ENCODE measurements at places on chromosomes 7 and 10.

GRCh38 chr7:27161721-27162560, 3.4 kb downstream of the HOXA9 start:
- DNase-seq: no peak

DNA sequence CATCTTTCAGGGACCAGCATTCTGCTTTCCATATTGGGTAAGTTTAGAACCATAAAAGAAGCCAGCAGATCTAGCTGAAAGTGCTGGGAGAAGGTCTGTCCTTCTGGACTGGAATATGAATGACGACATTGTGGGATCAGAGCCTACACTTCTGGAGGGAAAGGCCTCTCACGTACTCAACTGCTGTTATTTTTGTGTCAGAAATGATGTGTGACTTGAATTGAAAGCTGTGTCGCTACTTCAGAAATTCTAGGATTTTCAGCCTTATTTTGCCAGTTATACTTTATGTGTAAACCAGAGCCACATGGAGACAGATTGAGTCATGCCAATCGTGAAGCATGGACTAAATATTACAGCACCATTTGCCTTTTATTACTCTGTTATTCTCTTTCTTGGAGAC, 231.0 kb downstream of the KIAA1217 start:
- DNase-seq: no peak

- peak; percentile 24 for DNase-seq
Measured at GRCh38 chr7:43700059-43700501, 29.2 kb downstream of the COA1 start.

DNA sequence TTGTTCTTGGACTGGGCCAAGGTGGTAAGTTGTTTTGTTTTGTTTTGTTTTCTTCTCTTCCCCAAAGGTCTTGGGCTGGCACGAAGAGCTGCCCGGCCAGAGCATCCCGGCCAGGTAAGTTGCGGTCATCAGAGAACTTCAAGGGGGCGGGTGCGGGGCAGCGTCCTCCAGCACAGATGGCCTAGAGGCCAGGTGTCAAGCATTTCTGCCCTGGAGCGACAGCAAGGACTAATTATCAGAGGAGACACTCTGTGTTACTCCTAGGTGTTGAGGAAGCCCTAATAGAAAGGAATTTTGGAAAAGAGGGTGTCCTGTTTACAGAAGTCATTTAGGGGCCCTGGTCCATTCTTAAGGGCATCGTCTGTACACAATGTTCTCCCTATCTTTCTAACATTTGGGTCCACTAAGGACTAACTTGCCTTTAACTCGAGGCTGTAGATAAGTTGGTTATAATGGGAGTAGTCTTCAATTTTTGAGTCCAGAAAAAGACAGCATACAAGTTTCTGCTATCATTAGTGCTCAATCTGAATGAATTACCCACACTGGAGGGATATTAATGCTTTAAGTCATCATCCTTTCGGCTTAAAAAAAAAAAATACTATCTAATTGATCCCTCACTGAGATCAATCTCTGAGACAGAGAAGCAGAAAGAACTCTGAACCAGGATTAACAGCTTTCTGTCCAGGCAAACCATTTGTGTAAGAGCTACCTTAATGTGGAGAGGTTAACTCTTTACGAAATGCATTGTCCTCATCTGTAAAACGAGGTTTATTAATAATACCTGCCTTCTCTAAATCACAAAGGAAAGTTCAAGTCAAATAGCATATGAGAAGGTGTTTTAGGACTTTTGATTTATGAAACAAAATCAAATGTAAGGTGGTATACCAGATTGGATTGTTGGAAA, 1.5 kb downstream of the ITGB8 start:
- DNase-seq: no peak

- no peak for DNase-seq
Measured at GRCh38 chr10:116476461-116476860, 48.8 kb downstream of the PNLIPRP3 start.

DNA sequence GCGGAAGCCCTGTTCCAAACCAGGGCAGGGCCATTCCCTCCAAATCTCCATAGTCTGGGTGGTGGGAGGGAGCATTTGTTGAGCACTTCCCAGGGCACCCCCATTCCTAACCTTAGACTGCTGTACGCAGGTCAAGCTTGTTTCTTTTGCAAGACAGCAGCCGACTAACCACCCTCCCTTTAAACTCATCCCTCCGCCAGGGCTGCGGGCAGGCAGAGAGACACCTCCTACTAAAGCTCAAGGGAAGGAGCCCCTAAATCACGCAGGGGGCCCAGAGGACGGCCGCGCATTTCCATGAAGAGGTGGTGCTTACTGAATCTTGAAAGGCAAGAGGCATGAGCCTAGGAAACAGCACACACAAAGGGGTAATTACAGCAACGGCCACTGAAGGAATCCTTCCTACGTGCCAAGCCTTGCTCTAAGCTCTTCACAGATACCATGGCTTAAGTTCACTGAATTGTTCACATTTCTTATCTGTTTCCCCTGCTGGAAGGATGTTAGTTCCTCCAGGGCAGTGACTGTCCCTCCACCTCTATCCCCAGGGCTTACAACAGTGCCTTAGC, 90.0 kb downstream of the PROSER2 start:
- DNase-seq: no peak

DNA sequence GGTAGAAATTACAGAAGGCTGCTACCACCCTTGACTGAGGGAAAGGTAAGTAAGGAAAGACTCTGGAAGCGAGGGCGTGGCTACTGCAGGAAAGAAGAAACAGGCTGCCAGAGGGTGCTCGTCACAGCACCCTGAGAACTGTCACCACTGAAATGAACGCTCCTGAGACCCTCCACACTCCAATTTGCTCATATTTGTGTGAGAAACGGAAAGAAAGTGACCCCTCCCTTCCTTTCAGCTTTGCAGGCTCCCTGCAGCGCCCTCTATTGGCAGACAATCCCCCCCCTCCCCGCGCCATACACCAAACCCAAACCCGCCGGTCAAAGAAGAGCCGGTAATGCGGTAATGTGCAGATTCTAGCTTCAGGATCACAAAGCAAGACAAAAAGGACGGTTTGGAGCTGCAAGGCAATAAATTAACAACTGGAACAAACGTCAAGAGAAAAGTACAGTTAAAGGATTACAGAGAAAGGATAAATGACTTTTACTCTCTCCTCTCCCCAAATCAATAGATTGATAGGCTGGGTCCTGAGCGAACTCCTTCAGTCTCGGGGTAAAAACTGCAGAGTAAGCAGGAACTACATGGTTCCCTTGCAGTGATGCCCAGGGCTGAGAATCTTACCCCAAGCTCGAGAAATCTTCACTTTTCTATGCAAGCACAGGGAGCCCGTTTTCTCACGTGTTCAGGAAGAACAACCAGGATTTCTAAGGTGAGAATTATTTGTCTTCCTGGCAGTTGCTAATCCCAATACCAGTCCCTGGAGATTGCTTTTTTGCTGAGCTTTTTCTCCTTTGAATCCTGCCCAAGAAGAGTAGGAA, 47.6 kb downstream of the STEAP1B start:
- DNase-seq: no peak

DNA sequence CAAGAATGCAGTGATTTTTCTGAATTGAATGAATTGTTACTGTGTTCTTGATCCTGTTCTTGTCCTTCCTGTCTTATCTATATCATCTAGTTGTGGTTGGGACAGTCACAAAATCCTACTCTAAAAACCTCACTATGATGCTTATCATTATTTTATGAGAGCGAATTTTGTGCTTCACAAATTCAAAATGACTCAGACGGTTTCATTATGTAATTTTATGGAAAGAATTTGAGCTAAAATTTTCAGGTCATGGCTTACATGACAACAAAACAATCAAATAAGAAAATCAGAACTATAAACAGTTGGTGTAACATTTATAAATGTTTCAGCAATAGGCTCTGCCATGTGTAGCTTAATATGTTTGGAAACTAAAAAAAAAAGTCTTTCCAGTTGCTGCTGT, 6.9 kb downstream of the PRKAR2B start:
- no peak for DNase-seq

DNA sequence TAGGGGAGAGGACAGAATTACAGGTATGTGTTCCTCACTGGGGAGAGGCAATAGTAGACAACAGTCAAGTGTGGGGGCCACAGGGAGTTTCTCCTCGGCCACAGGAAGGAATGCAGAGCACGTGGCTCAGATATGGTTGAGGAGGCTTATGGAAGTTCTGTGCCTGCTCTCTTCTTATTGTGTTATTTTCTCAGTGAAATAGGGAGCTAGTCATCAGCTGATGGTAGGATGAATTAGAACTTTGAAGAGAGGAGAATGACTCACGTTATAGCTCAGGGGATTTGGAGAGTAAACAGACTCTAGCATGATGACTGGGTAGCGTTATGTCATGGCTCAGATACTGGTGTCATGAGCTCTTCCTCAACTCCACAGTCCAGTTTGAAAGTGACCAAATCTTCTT, 308.3 kb upstream of the IGFBP3 start:
- no peak for DNase-seq

- DNase-seq: no peak
Measured at GRCh38 chr7:111527545-111527944, 34.7 kb downstream of the IMMP2L start.

GRCh38 chr10:43686414-43686813, 37.7 kb upstream of the ZNF32 start:
- no peak for DNase-seq

DNA sequence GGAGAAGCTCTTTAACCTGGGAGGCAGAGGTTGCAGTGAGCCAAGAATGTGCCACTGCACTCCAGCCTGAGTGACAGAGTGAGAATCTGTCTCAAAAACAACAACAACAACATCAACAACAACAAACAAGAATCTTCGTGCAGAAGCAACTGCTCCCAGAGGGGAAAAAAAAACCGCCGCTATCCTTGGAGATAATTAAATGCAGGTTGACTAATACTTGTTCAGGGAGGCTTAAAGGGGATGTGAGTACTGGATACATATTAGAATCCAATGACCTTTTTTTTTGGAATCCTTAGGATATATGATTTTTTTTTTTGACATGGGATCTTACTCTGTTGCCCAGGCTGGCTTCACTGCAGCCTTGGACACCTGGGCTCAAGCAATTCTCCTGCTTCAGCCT, 89.6 kb upstream of the FAM171A1 start:
- no peak for DNase-seq

- DNase-seq: no peak
Measured at GRCh38 chr7:47313564-47313963, 268.3 kb downstream of the TNS3 start.

GRCh38 chr7:74253835-74254128, 417 bp downstream of the RFC2 start:
- no peak for DNase-seq

DNA sequence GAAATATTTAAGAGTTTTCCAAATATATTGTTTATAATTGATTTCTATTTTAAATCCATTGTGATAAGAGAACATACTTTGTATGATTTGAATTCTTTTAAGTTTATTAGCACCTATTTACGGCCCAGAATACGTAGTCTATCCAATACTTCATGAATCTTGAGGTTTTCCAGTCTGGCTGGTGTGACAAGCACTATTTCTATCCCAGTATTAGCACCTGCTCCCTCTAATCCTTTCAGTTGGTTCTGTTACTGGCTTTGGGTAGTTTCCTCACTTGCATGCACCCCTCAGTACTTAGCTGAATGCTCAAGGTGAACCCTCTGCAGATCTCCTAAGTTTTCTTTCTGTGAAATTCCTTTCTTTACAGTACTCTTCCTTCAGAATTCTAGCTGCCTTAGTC, 166.8 kb downstream of the C1GALT1 start:
- no peak for DNase-seq

DNA sequence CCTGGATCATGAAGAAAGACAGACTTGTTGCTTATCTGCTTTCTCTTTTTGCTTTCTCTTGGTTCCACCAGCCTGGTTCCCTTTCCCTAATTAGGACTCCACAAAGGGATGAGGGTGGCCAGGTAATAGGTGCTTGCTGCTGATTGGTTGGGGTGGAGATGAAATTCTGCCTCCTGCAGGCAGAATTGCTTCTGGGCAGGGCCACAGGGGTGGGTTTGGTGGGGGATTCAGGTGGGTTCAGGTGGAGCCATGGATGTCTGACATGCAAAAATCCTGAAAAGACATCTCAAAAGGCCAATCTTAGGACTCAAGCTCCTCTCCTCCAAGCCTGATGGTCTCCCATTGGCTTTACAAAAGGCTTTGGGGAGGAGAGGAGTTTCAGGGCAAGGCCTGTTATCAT, 25.4 kb upstream of the ACHE start:
- no peak for DNase-seq

DNA sequence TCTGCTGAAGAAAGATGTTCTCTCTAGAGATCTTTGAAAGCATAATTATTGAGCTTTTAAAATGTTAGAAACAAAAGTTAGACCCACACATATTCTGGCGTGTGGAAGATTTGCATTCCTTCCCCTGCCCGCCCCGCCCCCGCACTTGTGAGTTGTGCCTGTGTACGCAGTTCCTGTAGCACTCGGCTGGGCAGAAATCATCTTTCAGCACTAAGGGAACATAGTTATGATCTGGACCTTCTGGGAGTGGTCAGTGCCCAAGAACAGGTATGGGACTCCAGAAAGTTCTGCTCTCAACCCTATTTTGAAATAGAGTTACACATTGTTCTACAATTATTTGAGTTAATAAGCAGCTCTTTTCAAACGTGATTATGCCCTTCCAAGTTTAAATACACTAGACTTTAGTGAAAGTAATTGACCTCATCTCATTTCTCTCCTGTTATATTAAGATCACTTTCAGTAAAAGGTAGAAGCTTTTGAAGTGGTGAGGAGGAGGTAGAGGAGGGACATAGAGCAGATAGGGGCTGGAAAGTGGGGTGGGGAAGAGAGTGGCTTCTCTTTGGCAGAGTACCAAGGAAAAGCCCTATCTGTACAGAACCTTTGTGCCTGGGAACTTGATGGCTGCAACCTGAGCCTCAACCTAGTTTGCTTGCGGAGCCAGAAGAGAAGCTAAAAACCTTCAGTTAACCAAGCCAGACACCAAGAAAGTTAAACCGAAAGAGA, 5.7 kb downstream of the BLVRA start:
- no peak for DNase-seq

DNA sequence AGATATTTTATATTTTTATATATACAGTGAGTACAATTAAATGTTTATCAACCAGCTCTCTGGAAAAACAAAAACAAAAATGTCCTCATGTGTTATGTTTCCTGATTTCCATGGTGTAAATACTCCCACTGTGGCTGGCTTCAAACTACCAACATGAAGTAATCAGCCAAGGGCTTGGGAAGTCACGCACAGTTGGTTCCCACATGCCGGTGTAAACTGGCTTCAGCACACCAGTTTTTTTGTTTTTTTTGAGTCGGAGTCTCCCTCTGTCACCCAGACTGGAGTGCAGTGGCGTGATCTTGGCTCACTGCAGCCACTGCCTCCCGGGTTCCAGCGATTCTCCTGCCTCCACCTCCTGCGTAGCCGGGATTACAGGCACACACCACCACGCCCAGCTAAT, 11.8 kb downstream of the OSBPL3 start:
- DNase-seq: no peak

GRCh38 chr10:63390521-63390920, 75.3 kb downstream of the JMJD1C start:
- no peak for DNase-seq

Measured in NCI-H774 (cell line).